Epithelial cell of proximal tubule (primary cell): ENCODE measurements at places on chromosomes 7 and 10.

- no peak for DNase-seq
Observed at GRCh38 chr10:78531088-78531487, 497.4 kb downstream of the RPS24 start.

DNA sequence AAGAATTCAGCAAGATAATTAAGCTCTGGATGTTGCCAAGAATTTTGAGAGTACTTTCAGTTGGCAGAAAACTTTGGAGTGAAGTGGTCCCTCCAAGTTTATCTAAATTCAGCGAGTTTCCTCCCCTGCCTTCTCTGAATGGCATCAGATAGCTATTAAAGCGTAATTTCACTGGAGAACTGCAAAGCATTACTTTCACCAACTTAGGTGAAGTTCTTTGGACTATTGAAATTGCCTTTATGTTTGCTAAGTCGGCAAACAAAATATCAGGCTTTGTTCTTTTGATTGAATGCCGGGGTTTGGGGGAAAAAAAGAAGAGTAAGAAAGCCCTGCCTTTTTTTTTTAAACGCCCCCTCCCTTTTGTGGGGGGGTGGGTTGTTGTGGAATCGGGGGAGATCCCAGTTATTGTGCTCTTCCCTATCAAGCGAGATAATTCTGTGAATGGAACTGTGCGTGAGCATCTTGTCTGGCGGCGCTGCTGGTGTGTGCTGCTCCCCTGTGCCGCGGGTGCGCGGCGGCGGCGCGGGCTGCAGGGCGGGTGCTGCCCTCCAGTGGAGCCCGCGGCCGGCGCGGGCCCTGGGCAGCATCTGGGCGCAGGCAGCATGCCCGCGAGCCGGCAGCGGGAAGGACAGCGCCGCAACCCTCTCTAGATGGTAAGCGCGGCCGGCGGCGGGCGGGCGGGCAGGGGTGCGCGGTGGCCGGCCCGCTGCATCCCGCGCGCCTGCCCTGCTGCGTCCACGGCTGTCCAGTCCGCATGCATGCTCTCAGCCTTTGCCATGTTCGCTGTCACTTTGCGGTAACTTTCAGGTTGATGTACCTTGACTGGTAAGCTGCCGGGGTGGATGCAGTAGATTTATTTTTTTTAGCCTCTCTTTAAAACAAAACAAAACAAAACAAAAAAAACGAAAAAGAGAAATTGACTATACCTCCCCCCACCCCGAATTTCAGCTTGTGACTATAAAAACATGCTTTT lies 176.5 kb downstream of the TCF7L2 start:
- DNase-seq = no peak

DNA sequence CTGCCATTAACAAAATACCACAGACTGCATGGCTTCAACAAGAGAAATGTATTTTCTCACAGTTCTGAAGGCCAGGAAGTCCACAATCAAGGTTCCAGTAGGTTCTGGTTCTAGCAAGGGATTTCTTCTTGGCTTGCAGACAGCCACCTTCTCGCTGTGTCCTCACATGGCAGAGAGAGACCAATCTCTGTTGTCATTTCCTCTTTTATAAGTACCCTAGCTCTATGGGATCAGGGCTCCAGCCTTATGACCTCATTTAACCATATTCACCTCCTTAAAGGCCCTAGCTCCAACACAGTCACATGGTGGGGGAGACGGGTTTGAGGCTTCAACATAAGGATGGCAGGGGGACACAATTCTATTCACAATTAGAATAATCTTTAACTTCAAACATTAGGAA lies 23.6 kb downstream of the ABI1 start:
- DNase-seq = no peak

DNA sequence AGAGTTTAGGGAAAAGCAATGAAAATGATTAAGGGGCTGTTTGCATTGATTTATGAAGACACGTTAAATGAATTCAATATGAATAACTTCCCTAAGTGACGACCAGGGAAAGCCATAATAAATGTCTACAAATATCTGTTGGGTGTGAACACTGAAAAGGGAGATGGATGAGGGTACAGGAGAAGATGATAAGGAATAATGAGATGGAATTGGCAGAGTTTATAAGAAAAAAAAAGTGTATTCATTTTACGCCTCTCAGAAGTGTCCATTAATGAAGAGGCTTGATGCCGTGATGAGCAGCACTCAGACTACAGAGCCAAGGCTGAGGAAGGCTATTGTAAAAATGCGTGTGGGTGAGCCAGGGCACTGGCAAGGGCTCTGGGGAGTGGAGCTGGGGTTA lies 346.7 kb upstream of the AKR1E2 start:
- no peak for DNase-seq

GRCh38 chr7:121113288-121113687 lies 124.8 kb downstream of the CPED1 start:
- DNase-seq = no peak

DNA sequence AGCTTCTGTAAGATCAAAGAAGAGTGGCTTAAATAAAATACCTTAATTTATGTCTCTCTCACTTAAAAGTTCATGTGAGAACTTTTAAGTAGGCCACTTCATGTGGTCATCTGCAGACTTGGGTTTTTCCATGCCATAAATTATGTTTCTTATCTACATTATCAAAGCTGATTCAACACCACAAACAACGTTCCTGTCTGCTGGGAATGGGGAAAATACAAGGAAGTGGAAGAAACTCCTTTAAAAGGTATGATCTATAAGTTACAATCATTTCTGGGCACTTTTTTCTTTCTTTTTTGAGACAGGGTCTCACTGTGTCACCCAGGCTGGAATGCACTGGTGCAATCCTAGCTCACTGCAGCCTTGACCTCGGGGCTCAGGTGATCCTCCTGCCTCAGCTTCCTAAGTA lies 16.9 kb upstream of the OTUD1 start:
- DNase-seq = no peak

- DNase-seq = no peak
Observed at GRCh38 chr10:129470103-129470851, 3.2 kb downstream of the MGMT start.

GRCh38 chr10:120610791-120611190 lies 153.8 kb downstream of the PLPP4 start:
- no peak for DNase-seq

DNA sequence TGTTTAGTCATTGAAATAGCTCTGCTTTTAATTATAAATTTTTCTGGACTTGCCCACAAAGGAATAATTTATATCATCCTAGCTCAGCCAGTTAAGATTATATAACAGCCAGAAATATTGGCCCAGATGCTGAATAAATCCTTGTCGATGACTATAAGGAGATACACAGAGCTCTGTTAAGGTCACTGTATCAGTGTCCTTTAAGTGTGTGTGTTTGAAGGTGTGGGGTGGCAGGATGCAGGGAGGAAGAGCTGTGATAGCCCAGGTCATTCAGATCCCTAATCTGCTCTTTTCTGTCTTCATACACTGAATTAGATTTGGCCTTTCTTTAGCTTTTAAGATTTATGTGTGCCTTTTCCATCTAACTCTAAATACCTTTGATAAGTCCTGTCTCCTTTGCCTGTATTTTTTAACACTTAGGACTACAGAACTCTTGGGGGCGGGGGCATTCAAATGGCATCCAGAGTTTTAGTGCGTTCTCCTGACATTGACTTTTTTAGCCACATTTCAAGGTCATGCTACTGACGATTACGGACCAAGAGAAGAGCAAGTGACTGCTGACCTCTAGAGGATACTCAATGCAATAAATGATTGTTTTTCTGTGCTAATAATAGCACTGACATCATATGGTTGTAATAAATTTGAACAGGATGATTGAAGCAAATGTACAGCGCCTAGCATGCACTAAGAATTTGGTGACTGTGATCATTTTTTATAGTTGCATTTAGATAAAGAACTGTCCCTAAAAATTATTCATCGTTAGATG lies 172.3 kb downstream of the CACNB2 start:
- DNase-seq = no peak

DNA sequence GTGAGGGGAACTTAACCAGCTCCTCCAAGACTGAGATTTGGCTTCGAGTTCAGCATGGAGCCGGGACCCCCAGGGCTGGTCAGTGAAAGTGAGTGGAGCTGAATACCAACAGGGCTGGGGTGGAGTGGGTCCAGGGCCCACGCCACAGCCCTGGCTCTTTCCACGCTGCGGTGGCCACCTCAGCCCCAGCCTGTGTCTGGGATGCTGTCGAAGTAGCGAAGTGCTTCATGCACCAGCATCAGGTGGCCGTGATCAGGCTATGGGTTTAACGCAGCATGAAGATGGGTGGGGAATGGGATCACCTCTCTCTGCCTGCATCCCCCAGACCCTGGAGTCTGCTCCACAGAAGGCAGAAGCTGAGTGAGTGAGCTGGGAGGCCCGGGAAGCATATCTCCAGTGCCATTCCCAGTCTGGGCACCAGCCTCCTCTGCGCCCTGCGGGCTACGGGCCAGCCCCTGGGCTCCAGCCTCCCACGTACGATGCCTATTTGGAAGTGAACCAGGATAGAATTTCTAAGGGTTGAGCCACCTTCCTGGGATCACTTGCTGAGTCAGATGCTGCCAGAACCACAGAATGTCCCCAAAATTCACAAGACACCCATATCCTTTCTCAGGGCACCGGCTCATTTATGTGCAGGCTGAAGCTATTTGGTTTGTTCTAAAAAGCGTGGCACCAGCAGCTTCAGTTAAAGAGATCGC lies 131.1 kb upstream of the CHST15 start:
- DNase-seq = no peak

DNA sequence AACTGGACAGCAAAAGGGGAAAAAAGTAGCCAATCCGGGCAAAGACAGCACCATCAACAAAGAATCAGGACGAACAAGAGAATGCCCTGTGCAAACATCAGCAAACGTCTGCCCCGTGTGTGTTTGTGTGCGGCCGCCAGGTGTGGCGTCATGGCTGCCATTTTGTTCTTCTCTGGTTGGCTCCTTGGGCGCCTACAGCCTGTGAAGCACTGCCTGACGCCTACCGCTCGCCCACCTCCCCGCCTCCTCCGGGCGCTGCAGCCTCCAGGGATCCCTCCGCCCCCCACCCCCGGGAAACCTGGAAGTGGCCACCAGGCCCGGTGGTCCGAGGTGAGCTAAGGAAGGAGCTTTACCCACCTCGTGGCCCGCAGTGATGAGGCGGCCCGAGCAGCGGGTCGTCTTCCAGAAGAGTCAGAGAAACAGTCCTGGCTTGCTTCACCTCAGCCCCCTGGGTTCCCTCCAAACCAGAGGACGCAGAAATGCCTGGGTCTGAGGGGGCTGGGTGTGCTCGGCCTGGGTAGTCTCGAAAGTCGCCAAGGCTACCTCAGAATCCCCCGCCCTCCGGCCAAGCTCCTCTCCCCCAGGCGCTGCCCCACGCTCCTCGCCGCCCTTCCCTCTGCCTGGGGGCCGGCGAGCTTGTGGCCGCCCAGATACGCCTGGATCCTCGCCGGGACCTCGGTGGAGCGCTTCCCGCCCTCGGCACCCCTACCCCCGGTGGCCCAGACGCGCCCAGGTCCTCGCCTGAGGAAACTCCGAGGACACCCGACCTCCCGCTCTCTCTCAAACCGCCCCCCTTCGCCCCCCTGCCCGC lies 61.8 kb upstream of the IL6 start:
- no peak for DNase-seq

DNA sequence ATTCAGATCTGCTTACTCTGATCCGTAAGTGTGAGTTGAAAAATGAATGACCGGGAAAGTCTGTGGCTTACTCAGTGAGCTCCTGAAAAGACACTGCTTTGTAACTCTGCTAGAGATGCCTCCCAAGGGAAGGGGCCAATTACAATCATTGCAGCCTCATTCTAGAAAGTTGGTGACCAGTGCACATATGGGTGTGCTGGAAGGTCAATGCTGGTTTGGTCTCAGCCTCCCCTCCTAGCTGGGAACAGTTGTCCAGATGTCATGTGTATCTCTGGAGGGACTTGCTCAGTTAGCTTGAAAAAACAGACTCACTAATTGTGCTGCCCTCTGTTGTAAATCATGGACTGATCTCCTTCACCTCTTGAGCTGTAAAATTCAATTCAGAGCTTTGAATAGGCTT lies 405.0 kb downstream of the ADRA2A start:
- DNase-seq = no peak

DNA sequence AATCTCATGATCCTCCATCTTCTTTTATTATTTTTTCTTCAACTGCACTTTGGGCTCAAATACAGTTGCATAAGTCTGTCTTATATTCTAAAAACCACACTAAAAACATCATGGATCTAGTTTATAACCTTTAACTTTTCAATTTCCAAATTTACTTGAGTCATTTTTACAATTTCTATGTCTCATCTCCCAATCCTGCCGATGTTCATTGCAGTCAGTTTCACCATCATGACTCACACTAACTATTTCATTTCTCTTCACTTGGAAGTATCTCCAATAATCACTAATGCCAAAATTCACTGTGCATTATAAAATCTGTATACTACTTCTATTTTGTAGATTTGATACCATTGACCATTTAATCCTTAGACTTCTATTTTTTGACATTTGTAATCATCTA lies 806.9 kb upstream of the SORCS1 start:
- no peak for DNase-seq

DNA sequence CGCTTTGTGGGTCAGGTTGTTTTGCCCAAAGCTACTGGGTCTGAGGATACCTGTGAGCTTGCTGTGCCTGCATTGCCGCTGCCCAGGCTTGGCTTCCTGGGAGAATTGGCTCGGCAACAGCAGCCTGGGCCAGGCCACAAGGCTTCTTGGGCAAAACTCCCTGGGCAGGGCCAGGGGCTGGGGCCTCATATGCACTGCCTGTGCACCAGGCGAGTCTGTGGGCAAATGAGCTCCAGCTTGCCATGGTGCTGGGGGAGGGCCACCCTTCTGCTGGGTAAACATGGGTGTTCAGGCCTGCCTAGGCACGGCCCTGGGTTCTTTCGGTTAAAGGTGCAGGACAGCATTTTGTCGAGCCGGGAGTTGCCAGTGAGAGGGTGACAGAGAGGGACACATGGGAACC lies 19.4 kb downstream of the ZMIZ1 start:
- DNase-seq = no peak

DNA sequence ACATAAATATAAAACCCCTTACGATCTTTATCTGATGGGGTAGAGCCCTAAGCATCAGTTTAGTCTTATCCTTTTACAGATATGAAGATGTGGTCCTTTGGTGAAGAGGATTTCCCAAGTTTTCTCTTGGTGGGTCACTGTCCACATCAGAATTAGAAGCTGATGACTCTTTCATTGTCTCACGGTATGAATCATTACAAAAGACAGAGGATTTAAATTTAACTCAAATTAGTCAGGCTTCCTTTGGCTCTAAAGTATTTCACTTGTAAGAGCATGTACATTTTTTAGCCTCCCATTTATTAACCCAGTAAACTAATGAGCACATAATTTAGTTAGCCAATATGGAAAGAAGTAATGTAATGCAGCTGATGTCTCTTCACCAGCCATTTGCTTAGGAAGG lies 49.9 kb upstream of the TMEM26 start:
- DNase-seq = no peak
